Stimulated activated CD4-positive, alpha-beta T cell treated with anti-CD3 and anti-CD28 coated beads, Interleukin-15, amount 100 ng/mL, for 1 hour (primary cell): ENCODE measurements at places on chromosomes 12 and 14.

DNA sequence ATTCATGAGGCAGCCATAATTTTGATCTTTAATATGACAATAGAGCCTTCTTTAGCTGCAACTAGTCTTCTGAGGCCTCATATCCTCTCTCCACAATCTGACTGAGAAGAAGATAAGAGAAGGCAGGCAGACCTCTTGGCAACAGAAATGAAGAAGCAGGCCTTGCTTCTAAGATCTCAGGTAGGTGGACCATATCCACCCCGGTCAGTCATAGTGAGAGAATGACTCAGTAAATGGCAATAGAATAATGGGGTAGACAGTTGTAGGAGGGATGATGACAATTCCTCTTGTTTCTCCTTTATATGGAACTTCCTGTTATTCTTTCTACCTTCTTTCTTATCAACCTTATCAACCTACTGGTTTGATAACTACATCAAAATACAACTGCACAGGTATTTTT, 246.7 kb upstream of the G2E3 start:
- DNase-seq = no peak

- no peak for DNase-seq
These were observed 25.1 kb upstream of the KRT77 start for GRCh38 chr12:52728374-52728773.

DNA sequence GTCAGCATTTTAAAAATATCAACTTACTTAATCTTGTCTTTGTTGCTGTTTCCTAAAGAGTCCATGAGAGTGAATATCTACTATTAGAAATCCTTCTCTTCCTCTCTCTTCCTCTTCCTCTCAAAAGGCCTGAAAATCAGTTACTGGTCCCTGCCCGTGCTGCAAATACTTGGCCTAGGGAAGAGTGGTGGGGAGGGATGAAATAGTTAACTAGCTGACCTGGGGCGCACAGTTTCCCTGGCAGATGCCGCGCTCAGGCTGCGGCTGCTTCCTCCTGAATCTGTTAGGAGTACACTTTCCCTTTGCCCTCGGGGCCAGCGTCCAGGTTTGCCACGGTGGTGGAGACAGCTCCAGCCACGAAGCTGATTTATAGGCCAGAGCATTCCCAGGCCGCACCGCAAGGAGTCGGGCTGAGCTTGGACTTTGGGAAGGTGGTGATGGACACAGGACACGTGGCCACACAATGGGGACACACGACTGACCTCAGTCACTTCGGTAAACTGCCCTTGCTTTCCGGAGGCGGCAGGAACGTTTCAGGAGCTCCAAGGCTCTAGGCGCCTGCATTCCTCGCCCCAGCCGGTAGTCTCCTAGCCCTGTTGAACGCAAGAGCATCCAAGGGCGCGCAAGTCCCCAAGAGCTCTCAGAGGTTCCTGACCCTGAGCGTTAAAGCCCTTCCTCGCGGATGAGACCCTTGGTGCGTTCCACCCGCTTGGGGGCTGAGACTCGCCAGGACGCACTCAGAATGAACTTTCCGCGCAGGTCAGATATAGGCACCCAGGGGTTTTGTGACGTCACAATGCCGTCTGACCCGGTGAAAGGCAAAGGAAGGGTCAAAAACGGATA, 7.1 kb upstream of the ASCL1 start:
- no peak for DNase-seq

DNA sequence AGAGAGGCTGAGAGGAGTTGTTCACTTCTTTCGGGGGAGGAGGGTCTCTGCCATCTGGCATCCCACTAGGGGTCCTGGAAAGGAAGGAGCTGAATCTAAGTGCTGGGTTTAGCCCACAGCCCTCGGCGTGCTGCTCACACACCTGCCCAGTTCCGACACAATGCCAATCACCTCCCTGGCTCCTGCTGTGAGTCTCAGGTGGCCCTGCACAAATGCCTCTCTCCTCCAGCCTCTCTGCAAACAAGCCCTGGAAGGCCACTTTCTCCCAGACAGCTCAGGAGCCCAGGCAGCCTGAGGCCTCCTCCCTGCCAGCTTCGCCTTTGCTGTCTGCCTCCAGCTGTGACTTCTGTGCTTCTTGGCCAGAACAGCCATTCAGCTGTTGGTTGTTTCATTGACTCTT, 51.2 kb downstream of the SMIM41 start:
- DNase-seq = no peak

GRCh38 chr12:113936460-113936859, 29.7 kb downstream of the RBM19 start:
- no peak for DNase-seq

- no peak for DNase-seq
These were observed 161.7 kb upstream of the PARP11 start for GRCh38 chr12:4034921-4035320.

DNA sequence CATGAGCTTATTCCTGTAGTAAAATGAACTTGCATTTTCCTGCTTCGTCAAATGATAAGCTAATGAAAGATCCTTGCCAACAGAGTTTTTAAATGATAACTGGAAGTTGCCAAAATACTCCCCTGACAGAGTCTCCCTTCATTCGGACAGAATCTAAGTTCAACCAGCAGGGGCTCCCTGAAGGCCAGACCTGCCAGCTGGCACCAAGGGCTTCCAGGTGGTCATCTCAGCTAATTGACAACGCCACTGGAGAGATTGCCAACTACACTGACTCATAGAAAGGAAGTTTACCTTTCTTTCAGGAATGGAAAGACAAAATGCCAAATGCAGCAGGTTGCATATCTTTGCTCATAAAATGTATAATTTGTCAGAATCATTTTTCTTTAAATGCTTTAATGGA, 462.8 kb downstream of the GXYLT1 start:
- DNase-seq = no peak

- DNase-seq = no peak
These were observed 771.6 kb downstream of the LRFN5 start for GRCh38 chr14:42378274-42378673.

DNA sequence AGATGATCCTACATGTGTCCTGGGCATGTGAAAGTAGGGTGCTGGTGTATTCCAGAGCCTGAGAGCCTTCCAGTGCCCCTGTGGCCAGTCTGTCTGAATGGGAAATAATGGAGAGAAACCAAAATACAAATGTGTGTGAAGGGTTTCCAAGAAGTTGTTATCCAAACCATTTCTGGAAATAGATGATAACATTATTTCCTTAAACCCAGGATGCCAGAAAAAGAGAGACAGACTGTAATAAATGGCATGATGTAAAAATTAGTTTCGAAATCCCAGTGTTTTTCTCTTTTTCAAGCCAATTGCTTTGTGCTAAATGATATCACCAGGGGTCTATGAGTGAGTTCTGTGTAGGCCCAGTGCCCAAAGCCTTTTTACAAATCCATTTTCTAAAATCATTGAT, 175.3 kb downstream of the PHLDA1 start:
- no peak for DNase-seq

DNA sequence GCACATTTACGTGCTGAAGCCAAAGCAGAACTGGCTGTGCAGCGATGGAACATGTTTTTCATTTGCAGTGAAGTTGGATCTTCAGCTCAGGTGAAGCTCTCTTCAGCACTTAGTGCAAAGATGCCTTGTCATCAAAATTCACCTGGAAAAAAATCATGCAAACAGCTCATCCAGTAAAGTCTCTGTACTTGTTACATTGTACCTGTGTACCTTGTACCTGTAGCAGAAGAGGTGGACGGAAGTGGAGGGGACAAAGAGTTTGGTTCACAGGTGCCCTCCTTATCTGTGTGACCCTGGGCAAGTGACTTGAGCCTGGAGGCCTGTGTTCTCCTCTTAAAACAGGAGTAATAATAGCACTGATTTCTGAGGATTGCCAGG, 54.0 kb downstream of the ADGRD1 start:
- DNase-seq = no peak

GRCh38 chr14:88535149-88535548, 19.7 kb downstream of the PTPN21 start:
- DNase-seq = no peak

DNA sequence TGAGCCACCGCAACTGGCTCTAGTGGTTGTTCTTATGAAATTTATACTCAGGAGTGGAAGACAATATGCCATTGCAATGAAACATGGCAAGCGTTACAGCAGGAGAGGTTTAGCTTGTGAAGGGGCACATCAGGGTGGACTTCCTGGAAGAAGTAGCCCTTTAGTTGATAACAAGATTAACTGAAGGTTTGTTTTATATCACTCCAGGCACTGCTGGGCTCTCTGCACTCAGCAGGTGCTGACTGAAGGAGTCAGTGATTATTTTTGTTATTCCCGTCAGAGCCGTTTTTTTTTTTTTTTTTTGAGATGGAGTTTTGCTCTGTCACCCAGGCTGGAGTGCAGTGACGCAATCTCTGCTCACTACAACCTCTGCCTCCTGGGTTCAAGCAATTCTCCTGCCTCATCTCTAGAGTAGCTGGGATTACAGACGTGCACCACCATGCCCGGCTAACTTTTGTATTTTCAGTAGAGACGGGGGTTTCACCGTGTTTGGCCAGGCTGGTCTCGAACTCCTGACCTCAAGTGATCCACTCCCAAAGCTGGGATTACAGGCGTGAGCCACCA, 17.6 kb upstream of the GPR68 start:
- no peak for DNase-seq

GRCh38 chr12:11923067-11923466, 147.7 kb upstream of the BCL2L14 start:
- no peak for DNase-seq

DNA sequence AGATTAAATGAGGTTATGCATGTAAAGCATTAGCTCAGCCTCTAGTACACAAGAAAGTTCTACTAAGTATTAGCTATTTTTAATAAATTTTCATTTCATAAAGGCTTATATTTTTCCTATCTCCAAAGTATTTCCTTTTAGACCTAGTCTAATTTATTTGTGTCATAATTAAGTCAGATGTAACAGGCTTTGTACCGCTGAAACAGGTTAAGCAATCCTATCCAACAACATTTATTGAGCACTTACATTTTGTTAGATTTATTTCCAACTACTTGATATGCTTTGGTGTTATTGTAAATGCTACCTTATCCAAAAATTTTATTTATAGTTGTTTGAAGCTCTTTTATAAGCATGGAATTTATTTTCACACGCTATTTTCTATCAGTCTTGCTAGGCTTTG, 1.8 kb upstream of the PARP2 start:
- DNase-seq = no peak

GRCh38 chr12:124749725-124750124, 113.9 kb downstream of the SCARB1 start:
- no peak for DNase-seq

- DNase-seq = peak; percentile 49
These were observed 194.9 kb upstream of the OR4E1 start for GRCh38 chr14:21868442-21869046.

DNA sequence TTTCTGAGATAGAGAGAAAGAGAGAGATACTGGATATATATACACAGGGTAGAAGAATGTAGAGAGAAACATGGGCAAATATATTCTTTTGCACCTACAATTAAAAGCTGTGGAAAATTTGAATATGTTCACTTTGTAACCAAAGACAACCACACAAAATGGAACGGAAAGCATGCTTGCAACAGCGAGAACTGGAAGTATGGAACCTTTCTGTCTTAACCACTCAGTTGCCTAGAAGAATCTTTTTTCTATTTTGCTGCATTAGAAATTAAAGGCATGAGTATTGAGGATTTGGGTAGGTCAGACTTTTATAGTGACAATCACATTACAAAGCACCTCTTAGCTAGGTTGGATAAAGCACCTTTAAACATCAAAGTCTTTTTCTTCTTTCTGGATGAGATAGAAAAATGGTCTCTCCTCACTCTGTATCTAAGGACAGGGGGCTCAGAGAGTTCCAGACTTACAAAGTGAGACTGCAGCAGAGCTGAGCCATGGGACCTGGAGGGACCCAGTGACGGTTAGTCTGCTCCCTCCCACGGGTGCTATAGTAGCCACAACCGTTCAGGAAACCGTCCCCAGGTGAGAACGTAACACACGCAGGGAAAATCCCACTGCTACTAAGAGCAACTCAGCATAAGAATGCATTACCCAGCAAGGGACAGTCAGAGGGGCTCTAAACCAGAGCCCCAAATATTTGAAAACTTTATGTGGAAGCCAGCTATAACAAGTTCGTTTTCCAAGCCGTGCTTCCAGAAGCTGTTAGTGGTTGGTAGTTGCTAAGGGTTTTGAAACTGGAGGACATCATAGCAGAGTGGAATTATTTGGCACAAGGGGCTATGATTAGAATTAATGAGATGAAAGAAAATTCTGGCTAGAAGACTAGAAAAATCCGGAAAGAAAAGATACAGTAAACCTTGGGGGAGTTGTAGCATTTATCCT, 97.1 kb downstream of the DAD1 start:
- DNase-seq = no peak

DNA sequence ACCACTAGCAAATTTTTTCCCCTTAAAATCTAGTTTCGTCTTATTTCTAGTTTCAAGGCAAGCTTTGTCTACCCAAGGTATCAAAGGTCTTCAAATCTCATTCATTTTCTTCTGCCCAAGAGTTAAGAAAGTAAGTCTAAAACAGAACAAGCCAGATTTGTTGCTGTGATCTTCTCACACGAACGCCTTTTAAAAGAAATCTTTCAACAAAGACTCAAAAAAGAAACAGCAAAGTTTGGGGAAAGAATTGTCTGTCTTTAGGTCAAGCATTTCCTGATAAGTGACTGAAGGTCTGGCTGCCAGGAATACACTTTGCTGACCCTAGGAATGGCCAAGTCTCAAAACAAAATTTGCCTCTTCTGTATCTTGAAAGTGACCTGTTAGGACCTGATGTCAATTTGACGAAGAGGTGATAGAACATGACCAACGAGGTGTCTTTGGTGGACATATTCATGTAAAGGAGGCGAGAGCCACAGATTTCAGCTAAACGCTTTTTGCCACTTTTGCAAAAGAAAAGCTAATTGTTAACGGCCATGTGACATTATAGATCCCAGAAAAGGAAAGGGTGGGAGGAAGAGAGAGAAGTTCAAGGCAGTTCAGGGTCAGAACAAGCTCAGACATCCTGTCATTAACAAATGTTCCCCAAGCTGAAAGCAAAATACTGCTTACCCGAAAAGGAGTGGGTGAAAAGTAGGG, 1.7 kb downstream of the CDK17 start:
- no peak for DNase-seq
